Adrenal gland (tissue), 19 donors: ENCODE measurements at places on chromosomes 4 and X. TPM values are rescaled to one million over a fixed set of nuclear protein-coding genes. Genes with fewer than 3 reads are reported as not detected.
A peak's percentile ranks its signal among the peaks of the same experiment; 100 is the strongest.

DNA sequence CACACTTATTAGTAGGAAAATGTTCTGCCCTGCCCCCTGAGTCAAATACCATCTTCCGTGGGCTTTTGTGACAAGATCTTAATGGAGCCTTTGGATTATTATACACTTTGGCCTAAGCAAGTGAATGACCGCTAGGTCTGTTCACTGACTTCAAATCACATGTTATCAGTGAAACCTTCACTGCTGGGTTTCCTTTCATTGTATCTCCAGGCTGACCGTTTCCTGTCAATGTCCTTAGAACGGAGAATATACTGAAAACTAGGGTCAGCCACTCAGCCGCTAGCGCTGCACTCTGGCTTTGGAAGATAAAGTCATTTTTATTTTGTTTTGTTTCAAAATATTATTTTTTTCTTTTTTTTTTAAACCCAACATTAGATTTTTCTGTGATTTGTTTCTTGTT, 107.0 kb upstream of the TLL1 start:
- no peak for DNase-seq

Gene VCX
- total RNA-seq: not detected

DNA sequence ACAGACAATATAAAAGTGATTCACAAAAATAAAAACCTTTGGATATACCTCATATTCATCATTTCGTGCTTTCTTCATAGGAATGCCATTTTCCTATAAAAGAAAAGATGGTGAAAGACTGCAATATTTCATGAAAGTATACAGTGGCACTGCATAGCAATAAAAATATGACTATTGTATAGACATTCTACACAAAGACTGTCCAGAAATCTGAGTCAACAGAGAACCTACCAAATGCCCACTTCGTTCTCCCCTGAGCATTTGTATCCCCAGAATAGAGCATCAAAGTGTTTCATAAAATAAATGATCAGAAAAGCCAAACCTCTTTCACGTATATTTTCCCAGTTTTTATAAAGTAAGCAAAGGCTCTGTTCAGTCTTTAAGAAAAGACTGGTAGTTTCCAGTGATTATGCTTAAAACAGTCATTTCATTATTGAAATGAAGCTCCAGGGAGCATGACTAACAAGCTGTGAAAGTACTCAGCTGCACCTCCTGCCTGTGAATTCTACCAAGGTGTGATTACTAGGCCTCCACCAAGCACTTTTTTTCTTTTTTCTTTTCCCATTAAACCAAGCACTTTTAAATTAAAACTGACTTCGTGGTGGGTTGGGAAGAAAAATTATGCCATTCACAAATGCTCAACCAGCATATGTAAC, 20.2 kb downstream of the PPA2 start:
- DNase-seq: no peak

GRCh38 chr4:150248181-150248580, 169.9 kb downstream of the DCLK2 start:
- DNase-seq: no peak

DNA sequence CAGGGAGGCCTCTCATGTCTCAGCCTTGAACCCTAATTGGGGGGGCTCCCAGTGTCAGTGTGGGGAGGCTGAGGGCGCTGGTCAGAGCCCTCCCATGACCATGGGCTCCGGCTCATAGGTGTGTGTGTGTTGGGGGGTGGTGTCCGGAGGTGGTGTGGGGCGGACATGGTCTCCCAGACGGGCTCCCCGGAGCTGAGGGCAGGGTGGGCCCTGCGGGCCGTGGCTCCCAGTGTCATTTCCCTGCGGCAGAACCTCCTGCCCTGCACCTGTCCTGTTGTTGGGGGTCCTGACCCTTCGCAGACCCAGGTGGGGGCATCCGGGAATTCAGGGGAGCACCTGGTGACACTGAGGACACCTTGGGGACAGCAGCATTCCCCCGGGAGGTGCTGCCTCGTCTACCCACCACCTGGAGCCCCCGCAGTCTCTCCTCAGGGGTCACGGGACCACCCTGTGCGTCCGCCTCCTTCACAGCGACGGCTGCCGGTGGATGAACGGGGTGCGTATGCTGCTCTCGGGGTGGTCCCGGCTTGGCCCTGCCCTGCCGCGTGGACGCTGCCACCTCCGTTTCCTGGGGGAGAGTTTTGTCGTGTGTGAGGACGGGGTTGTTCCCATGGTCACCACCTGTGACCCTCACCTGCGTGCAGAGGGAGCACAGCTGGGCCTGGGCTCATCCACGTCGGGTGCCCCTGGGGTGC, 14.5 kb upstream of the GTPBP6 start:
- no peak for DNase-seq

GRCh38 chrX:19683817-19684216, 168.5 kb upstream of the MAP3K15 start:
- no peak for DNase-seq

- DNase-seq: no peak
Measured at GRCh38 chrX:46637938-46638337, 64.4 kb downstream of the CHST7 start.

DNA sequence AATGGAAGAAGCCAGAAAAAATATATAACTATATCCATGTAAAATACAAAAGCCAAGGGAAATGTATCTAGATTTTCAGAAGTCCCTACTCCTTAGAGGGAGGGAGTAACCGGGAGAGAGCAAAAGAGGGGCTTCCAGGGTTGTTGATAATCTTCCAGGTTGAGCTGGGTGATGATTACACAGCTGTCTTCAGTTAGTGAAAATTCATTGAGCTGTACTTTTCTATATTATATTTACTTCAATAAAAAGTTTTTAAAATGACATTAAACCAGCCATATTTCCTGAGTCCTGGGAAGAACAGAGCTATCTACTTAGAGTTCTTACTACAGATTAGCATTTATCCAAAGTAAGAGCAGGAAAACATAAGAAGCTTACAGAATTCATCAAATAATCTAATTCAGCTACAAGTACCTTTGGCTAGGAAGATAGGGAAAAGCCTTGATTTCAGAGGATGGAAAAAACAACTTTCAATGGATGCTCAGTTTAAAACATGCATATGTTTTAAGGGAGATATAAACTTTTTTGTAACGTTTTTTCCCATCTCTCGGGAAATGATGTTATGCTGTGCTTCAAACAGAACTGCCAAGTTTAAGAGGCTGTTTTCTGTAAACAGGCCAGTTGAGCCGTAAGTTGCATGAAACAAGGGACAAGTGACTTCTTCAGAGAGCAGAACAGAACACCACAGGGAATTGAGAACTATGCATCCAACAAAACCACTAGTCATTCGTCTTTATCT, 204.6 kb downstream of the SCFD2 start:
- no peak for DNase-seq

DNA sequence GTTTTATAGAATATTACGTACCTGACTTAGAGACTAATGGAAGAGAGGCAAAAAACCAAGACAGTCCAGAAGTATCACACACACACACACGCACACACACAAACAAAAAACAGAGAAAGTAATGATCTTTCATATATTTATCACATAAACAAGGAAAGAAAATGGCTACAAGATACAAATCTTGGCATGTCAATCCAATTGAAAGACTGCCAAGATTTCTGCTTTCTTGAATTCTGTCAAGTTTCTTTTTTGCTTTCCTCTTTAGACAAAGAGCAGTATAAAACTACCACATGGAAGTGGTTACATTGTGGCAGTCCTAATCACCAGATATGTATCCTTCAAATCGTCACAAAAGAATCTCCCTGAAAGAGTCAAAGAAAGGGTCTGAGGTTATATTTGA, 2097.4 kb upstream of the AGA start:
- no peak for DNase-seq

- no peak for DNase-seq
Measured at GRCh38 chrX:10944136-10944885, 166.8 kb upstream of the HCCS start.

GRCh38 chr4:158913766-158914165, 144.9 kb downstream of the FNIP2 start:
- DNase-seq: no peak

Gene TIGD2
- 2.1 TPM for total RNA-seq

DNA sequence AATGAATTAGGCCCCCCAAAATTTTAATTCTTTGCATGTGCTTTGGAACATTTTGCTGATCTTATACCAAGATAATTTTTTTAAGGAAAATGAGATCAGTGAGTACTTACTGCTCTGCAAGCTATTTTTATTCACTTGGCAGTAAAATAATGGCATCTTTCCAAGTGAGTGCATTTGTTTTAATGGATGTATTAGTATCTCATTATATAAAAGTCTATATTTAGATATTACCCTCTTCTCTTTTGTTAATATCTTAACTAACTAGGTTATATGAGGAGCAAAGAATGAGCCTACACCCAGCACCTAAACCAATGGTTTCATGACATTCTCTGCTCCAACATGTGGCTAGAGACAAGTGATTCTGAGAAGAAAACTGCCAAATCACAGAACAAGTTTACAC, 21.1 kb upstream of the ARAF start:
- DNase-seq: no peak

DNA sequence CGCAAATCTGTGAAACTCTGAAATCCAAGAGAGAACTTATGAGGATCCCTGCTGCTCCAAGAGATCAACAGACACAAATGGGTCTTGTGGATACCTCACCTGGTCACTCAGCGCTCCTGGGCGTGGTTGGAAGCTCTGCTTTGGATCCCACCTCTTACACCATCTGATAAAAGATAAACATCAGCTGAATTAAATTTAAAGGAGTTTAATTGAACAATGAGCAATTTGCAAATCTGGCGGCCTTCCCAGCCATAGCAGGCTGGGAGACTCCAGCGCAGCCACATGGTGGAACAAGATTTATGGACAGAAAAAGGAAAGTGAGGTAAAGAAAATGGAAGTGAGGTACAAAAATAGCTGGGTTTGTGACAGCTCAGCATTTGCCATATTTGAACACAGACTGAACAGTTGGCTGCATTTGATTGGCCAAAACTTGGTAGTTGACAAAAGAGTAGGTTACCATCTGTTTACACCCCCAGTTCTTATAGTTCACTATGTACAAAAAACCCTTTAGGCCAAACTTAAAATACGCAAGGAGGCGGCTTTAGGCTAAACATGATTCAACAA, 437.3 kb upstream of the NDST3 start:
- DNase-seq: no peak

- DNase-seq: no peak
Measured at GRCh38 chr4:24042094-24042493, 152.2 kb upstream of the PPARGC1A start.

Gene H2BW2
- not detected for total RNA-seq

DNA sequence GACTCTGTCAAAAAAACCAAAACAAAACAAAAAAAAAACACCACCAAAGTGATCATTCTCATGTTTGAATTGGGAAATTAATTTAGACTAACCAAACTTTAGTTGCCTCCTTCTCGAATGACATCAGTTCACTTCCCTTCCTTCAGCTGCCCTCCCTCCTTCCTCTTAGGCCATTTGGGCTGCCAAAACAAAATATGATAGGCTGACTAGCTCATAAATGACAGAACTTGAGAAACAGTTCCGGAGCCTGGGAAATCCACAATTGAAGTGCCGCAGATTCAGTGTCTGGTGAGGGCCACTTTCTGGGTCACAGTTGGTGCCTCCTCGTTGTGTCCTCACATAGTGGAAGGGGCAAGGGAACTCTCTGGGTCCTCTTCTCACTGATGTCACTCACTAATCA, 16.1 kb upstream of the WAS start:
- DNase-seq: no peak

DNA sequence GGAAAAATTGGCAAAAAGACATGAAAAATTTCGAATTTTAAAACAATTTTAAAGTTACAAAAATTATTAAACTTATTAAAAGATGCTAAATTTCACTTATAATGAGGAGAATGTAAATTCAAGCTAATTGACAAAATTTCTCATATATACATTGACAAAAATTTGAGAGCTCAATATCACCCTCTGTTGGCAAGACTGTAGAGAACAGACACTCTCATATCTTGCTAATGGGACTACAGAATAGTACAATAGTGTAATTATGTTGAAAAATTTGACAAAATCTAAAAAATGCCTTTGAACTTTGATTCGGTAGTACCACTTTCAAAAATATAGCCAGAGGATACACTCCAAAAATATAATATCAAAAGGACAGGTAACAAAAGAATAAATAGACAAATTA, 29.8 kb downstream of the DCAF8L2 start:
- DNase-seq: no peak

DNA sequence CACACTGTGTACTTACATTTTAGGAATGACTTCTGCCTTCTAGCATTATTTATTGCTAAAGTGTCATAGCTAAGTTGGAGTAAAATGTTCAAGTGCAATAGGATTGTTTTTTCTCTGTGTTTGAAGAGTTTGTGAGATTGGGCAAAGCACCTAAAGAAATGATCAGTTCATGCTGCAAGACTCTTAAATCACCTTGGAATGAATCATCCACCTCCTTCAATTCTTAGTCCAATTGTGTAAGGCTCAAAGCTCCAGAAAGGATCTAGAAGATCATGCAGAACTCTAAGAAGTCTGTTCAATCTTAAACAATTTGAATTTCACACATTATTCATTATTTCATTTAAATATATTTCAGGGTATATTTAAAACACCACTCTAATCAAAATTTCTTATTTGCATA, 137.1 kb downstream of the AMELX start:
- DNase-seq: no peak

DNA sequence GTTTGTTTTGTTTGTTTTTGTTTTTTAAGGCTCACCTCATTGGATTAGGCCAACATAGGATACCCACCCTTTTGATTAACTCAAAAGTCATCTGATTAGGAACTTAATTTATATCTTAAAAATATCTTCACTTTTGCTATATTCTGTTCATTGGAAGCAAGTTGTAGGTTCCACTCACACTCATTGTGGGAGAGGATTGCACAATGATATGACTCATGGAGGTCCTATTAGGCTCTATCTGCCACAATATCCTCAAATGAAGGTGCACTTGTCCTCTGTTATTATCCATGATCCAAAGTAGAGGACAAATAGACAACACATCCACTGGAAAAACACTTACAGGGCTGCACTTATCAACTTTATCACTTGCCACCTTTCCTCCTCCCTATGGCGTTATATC, 60.5 kb upstream of the ADAMTS3 start:
- DNase-seq: no peak

Gene RHOXF2
- total RNA-seq: not detected

GRCh38 chr4:169620880-169621248, 486 bp downstream of the CLCN3 start:
- peak; percentile 39 for DNase-seq

GRCh38 chr4:69518538-69519198, 23.0 kb upstream of the UGT2B4 start:
- DNase-seq: no peak

GRCh38 chr4:155572106-155572703, 94.4 kb upstream of the GUCY1A1 start:
- DNase-seq: no peak

Gene SSX4B
- total RNA-seq: not detected

DNA sequence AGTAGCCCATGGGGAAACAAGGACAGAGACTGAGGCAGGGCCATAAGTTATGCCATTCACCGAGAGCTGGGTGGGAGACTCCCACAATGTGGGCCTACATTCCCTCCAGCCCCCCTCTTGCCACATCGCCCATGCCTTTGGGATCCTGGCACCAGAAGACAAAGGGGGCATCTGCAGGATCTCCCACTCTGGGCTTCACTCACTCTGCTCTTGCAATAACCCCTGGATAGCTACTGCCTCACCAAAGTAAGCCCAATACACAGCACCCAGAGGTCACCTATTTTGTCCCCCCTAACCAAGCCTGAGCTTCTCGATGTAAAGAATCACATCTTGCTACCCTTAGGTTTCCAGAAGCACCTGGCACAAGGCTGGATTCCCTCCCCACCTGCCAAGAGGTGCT, 741 bp upstream of the RTL5 start:
- DNase-seq: no peak

- DNase-seq: no peak
Measured at GRCh38 chrX:42996861-42997260, 218.9 kb upstream of the PPP1R2C start.
